ENCODE measurements at places on chromosomes 2 and 18. TPM values are rescaled to one million over a fixed set of nuclear protein-coding genes. Genes with fewer than 3 reads are reported as not detected.

Gene HRH4
- not detected for total RNA-seq

Gene FRZB
- 0.16 TPM for total RNA-seq

Gene INPP5D
- total RNA-seq = not detected

Gene RNMT
- 36.5 TPM for total RNA-seq

Gene NFATC1
- total RNA-seq = 1.0 TPM

Gene UCN
- 0.86 TPM for total RNA-seq

Gene DYSF
- total RNA-seq = 1.7 TPM

Gene GPR75
- total RNA-seq = 4.2 TPM

Gene TMEM237
- 26.5 TPM for total RNA-seq

Gene NT5C1B
- total RNA-seq = not detected

Gene SLC30A3
- total RNA-seq = 4.3 TPM

Gene ABCA12
- total RNA-seq = not detected

Gene WNT6
- total RNA-seq = 20.3 TPM

Gene IL36G
- not detected for total RNA-seq

Gene TMEM247
- not detected for total RNA-seq

Gene RPRM
- total RNA-seq = not detected

Gene ANKRD44
- 1.0 TPM for total RNA-seq

Gene PHLPP1
- total RNA-seq = 20.5 TPM

Gene CABYR
- total RNA-seq = 4.4 TPM

Gene TMBIM1
- 175 TPM for total RNA-seq

Gene IL1B
- not detected for total RNA-seq

Gene APLF
- total RNA-seq = 3.9 TPM

Gene DSG1
- total RNA-seq = not detected

Gene CYP26B1
- 1.7 TPM for total RNA-seq

Gene MREG
- total RNA-seq = 43.8 TPM

Gene LRATD1
- 0.27 TPM for total RNA-seq

Gene UPP2
- total RNA-seq = not detected

Gene APCDD1
- 1.5 TPM for total RNA-seq

Gene REG3G
- not detected for total RNA-seq

Gene LIMS1
- total RNA-seq = 67.2 TPM

Gene SELENOI
- total RNA-seq = 61.3 TPM

Gene ACOXL
- 2.9 TPM for total RNA-seq

Gene LHCGR
- total RNA-seq = not detected

All from Caco-2 (cell line).